ENCODE measurements at places on chromosomes 6 and 20.

DNA sequence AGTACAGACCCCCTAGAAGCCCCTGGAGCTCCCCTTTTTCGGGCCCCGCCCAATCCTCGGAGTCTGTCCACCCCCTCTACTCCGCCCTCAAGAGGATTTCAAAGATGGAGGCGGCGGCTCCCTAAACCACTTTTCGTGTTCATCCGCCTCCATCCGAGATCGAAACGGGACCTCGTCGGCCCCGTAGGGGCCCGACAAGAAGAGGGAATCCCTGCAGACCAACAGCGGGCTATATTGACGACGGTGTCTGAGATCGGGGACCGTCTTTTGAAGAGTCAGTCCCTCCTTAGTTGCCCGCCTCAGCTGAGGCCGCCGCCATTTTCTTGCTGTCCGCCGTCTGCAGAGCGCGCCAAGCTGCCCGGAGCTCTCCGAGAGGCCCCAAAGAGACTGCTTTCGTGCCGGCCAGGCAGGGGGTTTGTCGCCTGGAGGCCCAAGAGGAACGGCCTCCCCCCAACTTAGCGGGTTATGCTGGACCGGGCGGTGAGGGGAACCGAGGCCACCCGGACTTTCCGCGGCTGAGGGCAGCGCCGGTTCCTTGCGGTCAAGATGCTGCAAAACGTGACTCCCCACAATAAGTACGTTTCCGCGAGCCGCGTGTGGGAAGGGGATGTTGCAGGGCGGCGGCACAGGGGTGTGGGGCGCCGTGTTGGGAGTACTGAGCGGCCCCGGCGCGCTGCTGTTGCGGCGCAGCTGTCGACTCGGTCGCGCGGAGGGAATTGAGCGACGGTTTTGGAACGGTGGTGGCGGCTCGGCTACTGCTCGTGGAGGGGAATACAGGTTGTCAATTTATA, 4.2 kb downstream of the BRD2 start:
- peak; percentile 39 for DNase-seq

- DNase-seq, result no peak
Measured at GRCh38 chr6:130447374-130447773, 81.6 kb downstream of the TMEM200A start.

- no peak for DNase-seq
Measured at GRCh38 chr6:54102238-54102637, 9.0 kb upstream of the MLIP start.

- no peak for DNase-seq
Measured at GRCh38 chr6:75084872-75085381, 120.9 kb downstream of the COL12A1 start.

- no peak for DNase-seq
Measured at GRCh38 chr6:31661262-31662123, 915 bp upstream of the C6orf47 start.

Measured in HAP-1 (cell line).